ENCODE measurements at places on chromosomes 7 and 10.

- no peak for DNase-seq
Observed at GRCh38 chr7:41882256-41882655, 179.4 kb upstream of the INHBA start.

DNA sequence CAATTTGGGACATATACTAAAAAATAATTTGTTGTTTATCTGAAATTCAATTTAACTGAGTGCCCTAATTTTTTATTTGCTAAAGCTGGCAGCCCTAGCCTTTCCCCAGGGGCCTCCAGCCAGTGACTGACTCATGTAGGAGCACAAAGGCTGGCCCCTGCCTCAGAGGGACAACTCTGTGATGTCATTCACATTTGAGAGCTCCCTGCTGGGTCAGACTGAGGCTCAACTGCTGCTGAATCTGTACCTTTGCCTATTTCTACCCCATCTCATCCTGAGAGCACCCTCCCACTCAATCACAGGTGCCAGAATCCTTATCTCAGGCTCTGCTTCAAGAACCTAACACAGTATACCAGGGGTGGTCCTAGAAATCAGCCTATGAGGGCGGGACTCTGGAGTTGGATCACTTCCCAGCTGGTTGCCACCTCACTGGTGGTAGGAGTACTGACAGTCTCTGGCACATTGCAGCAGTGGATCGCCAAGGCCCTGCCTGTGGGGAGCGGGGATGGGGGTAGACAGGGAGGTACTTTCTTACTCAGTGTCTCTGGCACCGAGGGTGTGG, 11.6 kb downstream of the GCK start:
- no peak for DNase-seq

- no peak for DNase-seq
Observed at GRCh38 chr7:66198956-66199355, 6.2 kb upstream of the TPST1 start.

GRCh38 chr7:99709838-99710578, 25.0 kb downstream of the CYP3A7 start:
- no peak for DNase-seq

- no peak for DNase-seq
Observed at GRCh38 chr10:95542761-95543160, 18.4 kb downstream of the SORBS1 start.

GRCh38 chr7:79055722-79056415, 397.6 kb downstream of the MAGI2 start:
- no peak for DNase-seq

DNA sequence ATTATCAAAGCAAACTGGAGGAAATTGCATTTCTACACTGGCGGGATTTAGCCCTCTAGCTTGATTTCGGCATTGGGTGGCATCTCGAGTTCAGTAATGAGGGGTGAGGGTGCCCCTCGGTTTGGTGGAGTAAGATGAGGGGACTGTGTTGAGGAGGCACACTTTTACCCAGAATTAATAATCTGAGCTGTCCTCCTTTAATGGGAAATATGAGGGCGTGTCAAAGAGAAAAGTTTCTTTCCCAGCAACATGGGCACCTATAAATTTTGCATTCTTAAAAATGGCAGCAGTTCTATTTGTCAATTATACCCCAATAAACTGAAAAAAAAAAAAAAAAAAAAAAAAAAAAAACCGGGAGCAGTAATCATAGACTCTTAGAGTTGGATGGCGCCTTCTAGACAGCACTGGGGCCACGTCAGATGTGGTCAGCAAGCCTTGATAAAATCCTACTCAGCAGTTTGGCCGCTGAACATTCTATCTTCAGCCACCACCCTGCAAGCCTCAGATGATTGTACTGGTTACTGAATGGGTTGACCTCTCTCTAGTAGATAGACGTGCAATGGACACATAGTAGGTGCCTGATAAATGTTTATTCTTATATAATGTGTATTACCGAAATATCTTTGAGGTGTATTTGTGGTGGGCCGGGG, 931 bp downstream of the PAPSS2 start:
- no peak for DNase-seq

DNA sequence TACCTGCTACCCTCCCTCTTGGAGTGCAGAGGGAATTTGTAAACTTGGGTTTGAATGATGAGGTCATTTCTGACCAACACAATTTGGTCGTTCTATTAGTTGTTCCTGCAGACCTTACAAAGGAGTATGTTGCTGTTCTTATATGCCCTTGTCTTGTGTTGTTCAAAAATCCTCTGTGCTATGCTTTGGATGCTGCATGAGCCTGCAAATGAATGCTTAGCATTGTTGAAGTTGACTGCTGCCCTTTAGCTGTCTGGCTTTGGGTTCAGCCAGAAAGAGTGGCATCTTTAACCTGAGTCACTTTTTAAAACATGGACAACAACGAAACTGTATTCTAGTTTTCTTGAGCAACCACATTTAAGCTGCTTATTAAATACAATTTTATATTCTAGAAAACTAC, 80.3 kb downstream of the SND1 start:
- DNase-seq = no peak

DNA sequence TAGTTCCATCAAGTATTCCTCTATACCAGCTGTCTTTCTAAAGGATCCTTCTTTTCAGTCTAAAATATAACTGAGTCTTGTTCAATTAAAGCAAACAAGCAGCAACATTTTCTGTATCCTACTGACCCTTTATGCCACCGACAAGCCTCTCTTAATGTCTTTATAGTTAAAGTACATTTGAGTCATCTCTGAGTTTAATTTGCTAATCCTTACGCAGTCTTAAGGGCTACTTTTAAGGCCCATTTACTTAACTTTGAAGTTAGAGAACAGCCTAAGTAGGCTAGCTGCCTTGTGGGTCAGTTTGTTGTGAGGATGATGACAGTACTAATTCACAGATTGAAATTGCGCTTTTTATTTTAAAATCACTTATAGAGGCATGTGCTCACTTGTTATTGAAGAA, 265.5 kb upstream of the FERD3L start:
- DNase-seq = no peak

GRCh38 chr7:150631866-150632864, at the start of gene GIMAP6:
Gene GIMAP6 (minus strand): TSS chr7:150632385. CDS start chr7:150630142, 2,243 bp downstream.
- peak; percentile 16 for DNase-seq

GRCh38 chr10:107487284-107487683, 322.8 kb upstream of the SORCS1 start:
- no peak for DNase-seq

DNA sequence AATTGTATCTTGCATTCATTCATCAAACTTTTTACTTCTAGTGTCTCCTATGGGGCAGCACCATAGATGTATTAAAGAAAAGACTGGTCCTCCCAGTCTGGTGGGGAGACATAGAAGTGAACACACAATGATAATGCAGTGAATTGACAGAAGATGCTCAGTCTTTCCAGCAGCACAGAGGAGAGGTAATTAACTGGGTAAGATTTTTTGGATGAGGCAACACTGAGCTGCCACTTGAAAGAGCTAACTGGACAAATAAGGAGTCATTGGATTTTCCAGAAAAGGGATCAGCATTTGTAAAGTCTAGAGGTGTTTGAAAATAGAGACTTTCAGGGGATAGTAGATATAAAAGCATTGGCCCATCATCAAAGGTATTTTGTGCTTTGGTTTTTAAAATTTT, 7.2 kb upstream of the ITPRIP start:
- no peak for DNase-seq

DNA sequence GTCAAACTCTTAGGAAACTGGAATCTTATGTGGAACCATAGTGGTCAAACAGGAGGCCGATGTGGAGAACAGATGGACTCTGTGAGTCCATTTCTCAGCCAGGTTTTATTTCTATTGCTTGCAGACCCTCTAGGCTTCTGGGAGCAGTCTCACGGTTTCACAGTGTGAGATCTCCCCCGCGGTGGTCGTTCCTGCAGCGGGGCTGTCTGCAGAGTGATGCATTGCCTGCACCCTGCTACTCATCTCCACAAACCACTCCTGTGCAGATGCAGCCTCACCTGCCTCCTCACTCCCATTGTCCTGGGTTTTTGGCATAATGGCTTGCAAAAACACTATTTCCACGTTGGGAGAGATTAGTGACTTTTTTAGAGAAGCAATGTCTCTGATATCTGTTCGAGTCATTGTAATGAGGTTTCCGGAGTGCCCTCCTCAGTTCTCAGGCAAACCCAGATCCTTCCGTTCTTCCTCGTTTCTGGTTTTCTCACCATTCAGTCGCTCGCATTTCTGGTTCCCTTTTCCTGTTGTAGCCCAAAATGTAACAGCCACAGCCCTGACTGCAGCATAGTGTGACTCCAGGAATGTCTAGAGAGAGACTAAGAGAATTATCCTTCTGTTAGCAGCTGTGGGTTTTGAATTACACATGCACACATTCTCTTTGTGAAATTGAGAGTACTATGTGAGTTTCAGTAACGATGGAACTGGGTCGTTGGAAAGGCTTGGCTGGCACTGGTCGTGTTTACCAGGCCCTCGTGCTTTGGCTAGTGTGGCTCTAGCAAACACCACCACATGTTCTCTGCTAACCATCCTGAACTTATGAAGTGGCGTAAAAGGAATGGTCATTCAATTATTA, 30.2 kb downstream of the ACADSB start:
- no peak for DNase-seq

- DNase-seq = no peak
Observed at GRCh38 chr7:15308821-15309220, 253.0 kb downstream of the AGMO start.

GRCh38 chr7:131105799-131106680, 221.6 kb upstream of the MKLN1 start:
- peak; percentile 78 for DNase-seq

- DNase-seq = no peak
Observed at GRCh38 chr7:155521743-155522398, 24.5 kb downstream of the CNPY1 start.

- DNase-seq = no peak
Observed at GRCh38 chr10:35027567-35027966, 62.6 kb downstream of the CUL2 start.

- no peak for DNase-seq
Observed at GRCh38 chr7:75977743-75978142, 16.7 kb downstream of the TMEM120A start.

DNA sequence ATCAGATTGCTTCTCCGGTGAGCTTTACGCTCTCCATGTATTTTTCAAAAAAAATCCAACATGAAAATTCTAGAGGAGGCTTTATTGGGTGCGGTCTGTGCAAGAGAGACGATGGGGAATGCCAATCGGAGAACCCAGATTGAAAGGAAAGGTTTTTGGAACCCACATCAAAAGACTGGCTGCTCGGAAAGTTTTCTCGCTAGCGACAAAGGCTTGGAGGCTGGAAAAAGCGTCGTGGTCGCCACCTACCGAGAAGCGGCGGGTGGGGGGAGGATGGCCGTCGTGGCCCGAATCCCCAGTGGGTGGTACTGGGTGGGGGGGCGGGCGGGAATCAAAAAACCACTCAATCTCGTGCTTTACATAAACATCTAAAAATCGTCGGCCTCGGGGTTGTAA, 1.1 kb upstream of the GTF2I start:
- peak; percentile 45 for DNase-seq

DNA sequence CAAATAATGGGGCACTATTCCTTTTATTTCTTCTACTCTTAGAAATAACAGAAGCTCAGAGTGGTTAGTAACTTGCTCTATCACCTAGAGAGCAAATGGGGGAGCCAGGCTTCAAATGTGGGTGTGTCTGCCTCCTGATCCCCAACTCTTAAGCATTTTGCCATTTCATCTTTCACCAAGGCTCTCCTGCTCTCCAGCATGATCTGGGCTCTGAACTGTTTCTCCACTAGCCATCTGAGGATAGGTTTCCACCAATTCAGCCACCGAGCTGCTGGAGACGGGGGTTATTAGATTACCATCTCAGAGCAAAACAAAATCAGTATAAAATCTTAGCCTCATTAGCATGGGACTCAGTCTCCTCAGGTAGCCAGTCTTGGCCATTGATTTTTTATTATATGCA, 20.2 kb upstream of the VAX1 start:
- DNase-seq = no peak

GRCh38 chr10:31768467-31768866, 160.2 kb downstream of the ARHGAP12 start:
- no peak for DNase-seq

DNA sequence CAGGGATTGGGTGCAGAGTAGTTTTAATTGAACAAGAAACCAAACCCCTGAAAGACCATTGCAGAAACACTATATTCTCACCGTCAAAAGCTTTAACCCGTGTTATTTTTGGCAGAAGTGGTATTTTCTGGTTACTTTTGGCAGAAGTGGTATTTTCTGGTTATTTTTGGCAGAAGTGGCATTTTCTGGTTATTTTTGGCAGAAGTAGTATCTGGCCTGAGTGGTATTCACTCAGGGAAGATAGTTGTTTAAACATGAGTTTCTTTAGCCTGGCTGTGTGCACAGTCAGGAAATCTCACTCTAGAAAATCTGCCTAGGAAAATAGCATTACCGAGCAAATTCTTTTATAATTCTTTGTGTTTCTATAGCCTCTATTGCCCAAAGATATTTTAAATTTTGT, 322.7 kb downstream of the GFRA1 start:
- no peak for DNase-seq

- no peak for DNase-seq
Observed at GRCh38 chr7:73977619-73978618, 50.1 kb upstream of the ELN start.

DNA sequence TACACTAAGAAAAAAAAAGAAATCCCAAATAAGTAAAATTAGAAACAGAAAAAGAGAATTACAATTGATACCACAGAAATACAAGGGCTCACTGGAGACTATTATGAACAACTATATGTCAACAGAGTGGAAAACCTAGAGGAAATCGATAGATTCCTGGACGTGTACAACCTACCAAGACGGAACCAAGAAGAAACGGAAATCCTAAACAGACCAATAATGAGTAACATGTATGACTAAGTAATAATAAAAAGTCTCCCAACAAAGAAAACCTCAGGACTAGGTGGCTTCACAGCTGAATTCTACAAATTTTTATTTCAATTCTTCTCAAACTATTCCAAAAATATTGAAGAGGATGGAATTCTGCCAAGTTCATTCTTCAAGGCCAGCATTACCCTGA, 13.9 kb downstream of the DIP2C start:
- DNase-seq = no peak

DNA sequence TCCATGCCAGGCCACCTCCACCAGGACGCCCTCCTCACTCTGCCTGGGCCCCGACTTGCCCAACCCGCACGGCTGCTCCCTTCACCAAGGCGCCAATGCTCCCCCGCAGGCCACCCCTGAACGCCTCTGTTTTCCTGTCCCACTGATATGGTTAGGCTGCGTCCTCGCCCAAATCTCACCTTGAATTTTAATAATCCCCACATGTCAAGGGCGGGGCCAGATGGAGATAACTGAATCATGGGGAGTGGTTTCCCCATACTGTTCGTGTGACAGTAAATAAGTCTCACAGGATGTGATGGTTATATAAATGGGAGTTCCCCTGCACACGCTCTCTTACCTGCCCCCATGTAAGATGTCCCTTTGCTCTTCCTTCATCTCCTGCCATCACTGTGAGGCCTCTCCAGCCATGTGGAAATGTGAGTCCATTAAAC, 29.8 kb downstream of the RSU1 start:
- peak; percentile 52 for DNase-seq

- no peak for DNase-seq
Observed at GRCh38 chr10:122390271-122390670, 15.8 kb downstream of the PLEKHA1 start.

DNA sequence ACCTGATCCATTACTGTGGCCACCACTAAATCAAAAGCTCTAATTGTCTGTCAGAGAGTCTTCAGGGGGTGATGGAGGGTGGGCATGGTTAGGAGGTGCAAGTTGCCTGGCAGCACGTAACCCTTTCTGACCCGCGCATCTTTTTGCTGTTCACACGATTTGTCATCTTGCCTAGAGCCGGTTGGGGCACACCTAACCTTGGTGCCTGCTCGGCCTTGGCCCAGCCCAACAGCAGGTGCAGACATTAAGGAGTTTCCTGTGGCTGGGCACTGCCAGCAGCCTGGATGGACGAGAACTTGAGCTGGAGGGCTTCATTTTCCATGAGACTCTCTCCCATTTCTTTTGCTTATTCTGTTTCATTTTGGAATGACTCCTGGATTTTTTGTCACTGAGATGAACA, 41.0 kb upstream of the PTF1A start:
- no peak for DNase-seq

All from T-helper 9 cell (primary cell).